NCI-H1105 treated with DMSO at 0.1 percent for 48 hours (cell line): ENCODE measurements at places on chromosomes 3 and 15.

DNA sequence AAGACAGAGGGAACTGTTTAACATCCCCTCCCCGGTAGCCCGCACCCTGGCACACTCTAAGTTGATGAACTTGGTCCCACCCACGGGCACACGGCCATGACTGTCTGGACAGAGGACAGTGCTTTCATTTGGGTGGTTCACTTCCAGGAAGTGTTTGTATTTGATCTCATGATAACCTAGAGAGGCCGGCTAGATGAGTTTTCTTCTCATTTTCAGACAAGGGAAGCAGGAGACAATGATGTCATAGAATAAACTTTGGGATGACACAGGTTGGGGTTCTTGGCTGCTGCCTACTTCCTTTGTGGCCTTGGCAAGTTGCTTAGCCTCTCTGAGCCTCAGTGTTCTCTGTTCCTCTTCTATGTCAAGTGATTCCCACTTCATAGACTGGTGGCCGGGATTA, 16.1 kb upstream of the LYSMD4 start:
- DNase-seq = no peak

DNA sequence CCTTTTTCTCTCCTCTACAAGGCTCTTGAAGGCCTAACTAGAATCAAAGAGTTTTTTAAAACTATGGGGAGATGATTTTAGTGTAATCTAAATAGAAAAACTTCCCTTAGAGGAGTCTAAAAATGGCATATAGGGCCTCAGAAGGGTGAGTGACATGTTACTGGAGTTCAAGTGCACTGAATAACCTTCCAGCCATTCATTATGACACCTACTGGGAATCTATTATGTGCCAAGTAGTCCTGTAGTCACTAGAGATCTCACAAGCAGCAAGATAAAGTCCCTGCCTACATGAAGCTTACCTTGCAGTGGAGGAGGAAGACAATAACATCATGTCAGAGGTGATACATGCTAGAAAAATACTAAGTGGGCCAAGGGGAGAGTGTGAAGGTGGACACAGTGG, 96.1 kb downstream of the OXNAD1 start:
- DNase-seq = no peak

DNA sequence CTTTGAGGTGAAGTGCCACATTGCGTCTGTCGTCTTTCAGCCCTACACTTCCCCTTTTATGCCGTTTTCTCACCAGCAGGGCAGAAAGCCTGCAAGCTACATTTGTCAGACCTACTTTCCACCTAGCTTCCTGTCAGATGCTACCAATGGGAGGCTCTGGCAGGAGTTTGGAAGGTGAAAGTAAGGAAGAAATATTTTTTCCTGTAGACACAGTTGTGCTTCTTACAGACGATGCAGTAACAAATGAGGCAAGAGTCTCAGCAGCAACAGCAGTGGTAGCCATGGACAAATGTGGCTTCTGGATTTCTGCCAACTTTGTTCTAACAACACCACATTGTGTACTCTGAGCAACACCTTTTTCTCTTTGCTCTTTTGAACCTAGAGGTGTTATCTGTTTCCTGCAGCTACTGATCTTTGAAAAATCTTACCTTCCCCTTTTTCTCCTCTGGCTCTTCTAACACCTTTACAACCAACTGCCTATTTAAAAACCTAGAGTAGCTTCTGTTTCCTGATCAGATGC, 70.6 kb upstream of the STT3B start:
- DNase-seq = no peak

DNA sequence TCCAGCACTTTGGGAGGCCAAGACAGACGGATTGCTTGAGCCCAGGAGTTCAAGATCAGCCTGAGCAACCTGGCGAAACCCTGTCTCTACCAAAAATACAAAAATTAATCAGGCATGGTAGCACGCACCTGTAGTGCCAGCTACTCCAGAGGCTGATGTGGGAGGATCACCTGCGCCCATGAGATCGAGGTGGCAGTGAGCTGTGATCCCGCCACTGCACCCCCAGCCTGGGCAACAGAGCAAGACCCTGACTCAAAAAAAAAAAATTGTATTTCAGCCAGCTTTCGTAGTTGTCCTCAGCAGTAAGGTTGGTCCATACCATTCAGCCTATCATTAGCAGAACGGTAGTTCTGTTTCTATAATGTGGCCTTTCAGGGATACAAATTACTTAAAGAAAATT, 66.6 kb upstream of the FURIN start:
- DNase-seq = no peak

GRCh38 chr3:193704431-193704830, 111.4 kb downstream of the OPA1 start:
- DNase-seq = no peak

GRCh38 chr3:139388821-139389551, 461 bp downstream of the COPB2 start:
- peak; percentile 37 for DNase-seq

DNA sequence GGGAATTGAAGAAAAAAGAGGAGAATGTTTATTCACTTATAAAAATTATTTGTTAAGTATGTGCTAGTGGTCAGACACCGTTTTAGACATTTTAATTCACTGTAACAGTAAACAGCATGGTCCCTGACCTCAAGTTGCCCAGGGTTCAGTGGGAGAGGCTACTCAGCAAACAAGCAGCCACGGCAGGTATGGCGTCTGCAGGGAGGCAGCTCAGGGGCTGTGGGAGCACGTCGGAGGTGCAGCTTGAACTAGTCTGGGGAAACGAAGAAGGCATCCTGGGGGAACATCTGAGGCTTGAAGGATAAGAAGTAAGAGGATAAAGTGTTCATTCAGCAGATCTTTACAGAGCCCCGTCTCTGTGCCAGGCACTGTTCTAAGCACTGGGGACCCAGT, 66.0 kb downstream of the CRTC3 start:
- no peak for DNase-seq

DNA sequence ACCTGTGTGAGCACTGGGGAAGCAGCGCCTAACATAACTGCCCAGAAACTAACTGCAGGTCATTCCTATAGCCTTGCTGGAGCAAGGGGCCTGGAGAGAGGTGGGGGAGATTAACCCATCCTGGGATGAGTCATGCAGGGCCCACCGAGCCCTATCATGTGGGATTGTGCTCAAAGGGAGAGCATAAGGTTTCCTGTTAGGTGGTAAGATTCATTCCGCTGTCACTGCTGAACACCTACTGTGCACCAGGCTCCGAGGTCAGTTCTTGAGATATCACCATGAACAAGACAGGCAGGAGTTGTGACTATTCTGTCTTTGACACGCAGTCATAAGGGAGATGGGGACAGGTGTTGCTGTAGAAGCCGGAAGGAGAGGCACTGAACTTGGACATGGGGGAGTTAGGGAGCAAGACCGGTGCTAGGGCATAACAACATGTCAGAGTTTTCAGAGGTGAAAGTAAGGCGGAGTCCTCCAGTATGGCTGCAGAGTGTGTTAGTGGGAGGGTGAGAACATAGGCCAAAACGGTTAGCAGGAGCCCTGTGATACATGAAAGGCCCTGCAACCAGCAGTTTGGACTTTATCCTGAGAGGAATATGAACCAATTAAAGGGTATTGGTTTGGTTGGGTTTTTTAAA, 2.4 kb downstream of the SLC25A38 start:
- no peak for DNase-seq

DNA sequence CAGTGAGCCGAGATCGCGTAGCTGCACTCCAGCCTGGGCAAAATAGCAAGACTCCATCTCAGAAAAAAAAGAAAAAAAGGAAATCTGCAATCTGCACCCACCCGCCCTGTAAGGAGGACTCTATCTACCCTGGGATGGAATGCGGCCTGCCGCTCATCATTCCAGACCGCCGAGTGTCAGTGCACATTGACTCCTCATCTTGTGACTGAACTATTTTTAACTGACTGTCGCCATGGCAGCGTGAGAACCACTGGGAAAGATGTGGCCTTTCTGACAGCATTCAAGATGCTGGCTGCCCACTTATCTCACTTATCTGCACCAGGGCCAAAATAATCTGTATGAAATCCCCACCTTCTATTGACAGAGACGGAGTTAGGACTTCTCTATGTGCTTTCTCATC, 38.8 kb upstream of the ANKRD34C start:
- no peak for DNase-seq

DNA sequence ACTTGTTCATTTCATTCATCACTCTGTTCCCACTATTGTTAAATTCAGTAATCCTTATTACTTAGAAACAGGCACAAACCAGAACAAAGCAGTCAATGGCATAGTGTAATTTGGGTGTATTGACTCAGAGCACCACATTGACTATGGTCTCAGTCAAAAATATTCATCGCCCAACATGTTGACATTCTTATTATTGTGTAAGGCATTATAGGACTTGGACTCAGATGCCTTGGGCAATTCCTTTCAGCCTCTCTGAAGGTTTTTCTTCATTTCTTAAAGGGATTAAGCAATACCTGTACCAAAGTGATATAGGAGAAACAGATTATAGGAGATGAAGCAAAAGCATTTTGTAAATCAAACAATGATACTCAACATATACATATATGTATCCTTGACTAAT, 114.7 kb upstream of the BHLHE40 start:
- no peak for DNase-seq

DNA sequence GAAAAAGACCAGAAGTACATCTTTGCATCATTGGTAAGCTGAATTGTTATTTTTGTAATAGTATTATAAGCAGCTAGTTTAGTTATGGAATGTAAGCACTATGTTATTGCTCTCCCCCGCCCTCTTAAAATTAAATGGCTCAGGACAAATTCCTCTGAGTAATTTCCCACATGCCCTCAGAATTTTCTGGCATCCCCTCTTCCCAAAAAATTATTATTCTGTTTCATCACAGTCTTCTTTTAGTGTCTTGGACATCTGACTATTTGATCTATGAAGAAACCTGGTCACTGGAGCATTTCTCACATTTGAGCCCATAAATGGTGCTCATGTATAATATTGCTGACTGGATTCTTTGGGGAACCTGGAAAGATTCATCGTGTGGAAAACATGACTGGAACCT, 68.3 kb downstream of the KLHL25 start:
- DNase-seq = no peak

GRCh38 chr3:197874653-197875052, 75.3 kb upstream of the RPL35A start:
- no peak for DNase-seq

- DNase-seq = no peak
Measured at GRCh38 chr15:83977992-83978391, 257.6 kb upstream of the GOLGA6L4 start.

- DNase-seq = no peak
Measured at GRCh38 chr3:107394502-107394901, 17.3 kb downstream of the CCDC54 start.

GRCh38 chr15:64507293-64507802, 47.0 kb downstream of the ZNF609 start:
- DNase-seq = no peak

GRCh38 chr3:160474416-160474838, 24.8 kb upstream of the TRIM59 start:
- no peak for DNase-seq

DNA sequence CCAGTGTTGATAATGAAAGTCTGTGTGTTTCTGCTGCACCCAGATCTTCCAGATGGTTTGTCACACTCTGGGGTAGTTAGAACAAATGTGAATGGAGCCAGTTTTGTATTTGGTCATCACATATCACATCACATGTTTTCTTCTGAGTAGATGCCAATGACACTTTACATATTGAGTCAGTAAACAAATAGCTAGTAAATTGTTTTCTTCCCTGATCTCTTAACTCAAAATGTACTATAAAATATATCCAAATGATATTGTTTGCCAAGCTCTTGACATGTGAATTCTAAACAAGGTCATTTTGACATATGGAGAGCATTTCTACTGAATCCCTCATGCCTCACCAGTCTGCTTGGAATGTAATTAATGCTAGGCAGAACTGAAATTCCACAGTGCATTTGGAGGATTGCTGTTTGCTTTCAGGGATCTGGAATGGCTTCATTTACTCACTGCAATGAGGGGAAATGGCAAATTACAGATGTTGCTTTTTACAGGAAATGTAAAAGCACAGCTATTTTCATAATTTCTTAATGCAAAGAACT, 45.0 kb downstream of the PDHB start:
- no peak for DNase-seq

DNA sequence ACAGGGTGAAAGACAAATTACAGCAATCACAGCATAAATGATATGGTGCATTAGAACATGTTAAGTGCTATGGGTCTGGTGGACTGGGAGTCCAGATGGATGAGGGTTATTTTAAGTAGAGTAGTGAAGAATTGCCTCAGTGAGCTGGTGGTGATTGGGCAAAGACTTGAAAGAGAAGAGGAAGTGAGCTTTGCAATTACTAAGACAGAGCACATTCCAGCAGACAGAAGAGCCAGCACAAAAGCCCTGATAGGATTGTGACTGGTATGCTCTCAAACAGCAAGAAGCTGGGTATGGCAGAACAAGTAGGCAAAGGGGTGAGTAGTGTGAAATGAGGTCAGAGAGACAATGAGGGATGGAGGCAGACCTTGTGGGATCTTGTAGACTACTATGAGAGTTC, 2.1 kb upstream of the ACKR4 start:
- no peak for DNase-seq

GRCh38 chr15:58694641-58695398, 54.7 kb downstream of the ADAM10 start:
- DNase-seq = no peak
